HepG2 (cell line): ENCODE measurements at places on chromosomes 11 and 22. TPM values are rescaled to one million over a fixed set of nuclear protein-coding genes. Genes with fewer than 3 reads are reported as not detected.

DNA sequence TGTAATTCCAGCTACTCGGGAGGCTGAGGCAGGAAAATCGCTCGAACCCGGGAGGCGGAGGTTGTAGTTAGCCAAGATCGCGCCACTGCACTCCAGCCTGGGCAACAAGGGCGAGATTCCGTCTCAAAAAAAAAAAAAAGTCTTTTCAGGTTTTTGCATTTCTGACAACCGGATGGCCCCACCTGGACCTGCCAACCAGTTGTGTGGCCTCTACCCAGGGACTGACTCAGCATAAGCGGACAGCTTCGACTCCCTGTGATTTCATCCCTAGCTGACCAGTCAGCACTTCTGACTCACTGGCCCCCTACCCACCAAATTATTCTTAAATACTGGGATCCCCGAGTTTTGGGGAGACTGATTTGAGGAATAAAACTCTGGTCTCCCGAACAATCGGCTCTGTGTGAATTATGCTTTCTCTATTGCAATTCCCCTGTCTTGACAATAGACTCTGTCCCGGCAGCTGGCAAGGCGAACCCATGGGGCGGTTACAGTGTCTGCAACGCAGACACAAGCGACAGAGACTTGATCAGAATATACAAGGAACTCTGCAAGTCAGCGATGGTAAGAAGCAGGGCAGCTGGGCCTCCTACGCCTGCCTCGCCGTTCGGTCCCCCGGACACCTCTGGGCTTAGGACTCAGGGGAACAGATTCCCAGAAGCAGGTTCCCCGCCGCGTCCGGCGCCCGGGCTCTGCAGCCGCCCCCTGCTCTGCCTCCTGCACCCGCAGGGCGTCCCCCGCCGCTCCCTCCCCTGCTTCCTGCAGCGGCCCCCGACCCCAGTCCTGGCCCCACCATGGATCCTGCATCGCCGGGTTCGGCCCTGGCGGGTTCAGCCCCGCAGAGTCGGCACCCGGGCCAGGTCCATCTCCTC is 741 bp upstream of the TALDO1 start:
- H3K36me3 ChIP-seq: no peaks in the 10 kb centered on the region
- no peaks in the 10 kb centered on the region for H3K27me3 ChIP-seq
- peak overlapping the region; percentile 65 for H3K27ac ChIP-seq
- DNase-seq: no peak
- peaks cover 37% of the 10 kb centered on the region for H3K4me1 ChIP-seq

C11orf87 gene
- total RNA-seq: not detected in 2 replicates

DMC1 gene
- total RNA-seq: 0.28 and 0.82 TPM in 2 replicates

DNA sequence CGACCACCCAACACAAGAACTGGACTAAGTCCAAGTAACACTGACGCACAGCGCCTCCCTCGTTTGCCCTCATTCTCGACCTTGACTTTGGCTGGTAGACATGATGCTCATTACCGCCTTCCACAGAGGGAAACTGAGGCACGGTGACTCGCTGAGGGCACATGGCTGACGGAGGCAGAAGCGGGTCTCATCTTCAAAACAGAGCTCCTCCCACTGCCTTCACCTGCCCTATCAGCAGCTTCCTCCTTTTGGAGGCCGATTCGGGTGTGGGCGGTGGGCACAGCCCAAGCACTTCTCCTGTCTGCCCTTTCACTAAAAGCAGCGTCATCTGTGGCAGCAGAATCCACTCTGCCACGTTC is 2.0 kb upstream of the KMT5B start:
- peaks cover 53% of the 10 kb centered on the region for H3K4me1 ChIP-seq
- H3K4me3 ChIP-seq: peak overlapping the region; percentile 59; the same call in 1 of the 2 replicates
- H3K27me3 ChIP-seq: no peaks in the 10 kb centered on the region
- no peak for DNase-seq
- H3K36me3 ChIP-seq: no peaks in the 10 kb centered on the region
- no peak overlapping the region for H3K27ac ChIP-seq

- H3K27me3 ChIP-seq: no peaks in the 10 kb centered on the region
- H3K4me1 ChIP-seq: no peaks in the 10 kb centered on the region
- no peak overlapping the region for H3K27ac ChIP-seq
- DNase-seq: no peak
- no peak overlapping the region for H3K4me3 ChIP-seq
Observed at GRCh38 chr11:132941761-132942160, 590.5 kb downstream of the OPCML start.

IGLL1 gene
- total RNA-seq: not detected in 2 replicates

FAM181B gene
- total RNA-seq: not detected in 2 replicates

DGCR6 gene
- 0.07 TPM in 1 of 2 replicates, not detected in the other for total RNA-seq

DNA sequence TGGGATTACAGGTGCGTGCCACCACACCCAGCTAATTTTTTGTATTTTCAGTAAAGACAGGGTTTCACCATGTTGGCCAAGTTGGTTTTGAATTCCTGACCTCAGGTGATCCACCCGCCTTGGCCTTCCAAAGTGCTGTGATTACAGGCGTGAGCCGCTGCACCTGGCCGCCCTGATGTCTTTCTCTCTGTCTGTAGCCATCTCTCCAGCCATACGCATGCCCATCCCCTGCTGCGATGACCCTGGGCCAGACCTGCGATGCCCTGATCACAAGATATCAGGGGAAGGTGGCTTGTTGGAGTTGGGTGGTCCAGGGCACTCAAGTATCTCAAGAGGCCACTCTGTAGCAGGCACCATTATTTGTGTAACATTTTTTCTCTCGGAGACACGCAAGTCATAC is 54.4 kb upstream of the RBFOX2 start:
- H3K4me1 ChIP-seq: peaks cover 25% of the 10 kb centered on the region
- DNase-seq: no peak
- H3K36me3 ChIP-seq: no peaks in the 10 kb centered on the region
- H3K27ac ChIP-seq: no peak overlapping the region
- H3K27me3 ChIP-seq: no peaks in the 10 kb centered on the region

MYEOV gene
- 0.17 and 0.33 TPM in 2 replicates for total RNA-seq

MUC5AC gene
- not detected in 2 replicates for total RNA-seq

DNA sequence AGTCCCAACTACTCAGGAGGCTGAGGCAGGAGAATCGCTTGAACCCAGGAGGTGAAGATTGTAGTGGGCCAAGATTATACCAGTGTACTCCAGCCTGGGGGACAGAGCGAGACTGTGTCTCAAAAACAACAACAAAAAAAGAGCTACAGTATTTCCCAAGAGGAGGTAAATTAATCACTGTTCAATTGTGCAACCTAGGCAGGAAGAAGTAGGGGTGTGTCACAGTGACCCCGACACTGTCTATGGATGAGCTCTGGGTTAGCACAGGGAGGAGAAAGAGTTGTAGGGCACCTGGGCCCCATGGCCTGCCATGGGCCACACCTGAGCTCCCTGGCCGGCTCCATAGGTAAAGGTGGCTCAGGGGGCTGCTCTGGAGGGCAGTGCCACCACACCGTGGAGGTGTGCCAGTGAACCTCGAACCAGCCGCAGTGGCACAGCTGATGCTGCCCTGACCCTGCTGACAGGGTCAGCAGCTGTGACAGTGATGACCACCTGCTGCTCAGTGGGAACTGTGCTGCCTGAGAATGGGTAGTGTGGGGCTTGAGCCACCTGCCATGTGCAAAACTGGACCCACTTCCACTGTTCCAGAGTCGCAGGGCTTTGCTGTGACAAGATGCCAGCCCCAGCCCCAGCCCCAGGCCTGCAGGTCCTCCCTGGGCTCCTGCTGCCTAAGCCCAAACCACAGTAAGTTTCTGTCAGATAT is 84.0 kb upstream of the PITPNB start:
- no peaks in the 10 kb centered on the region for H3K27me3 ChIP-seq
- H3K4me1 ChIP-seq: no peaks in the 10 kb centered on the region
- H3K4me3 ChIP-seq: no peak overlapping the region
- no peak for DNase-seq

GRCh38 chr11:63903884-63904283 is 13.1 kb downstream of the RCOR2 start:
- H3K27me3 ChIP-seq: no peaks in the 10 kb centered on the region; the same call in 1 of the 2 replicates
- DNase-seq: no peak
- peaks cover 42% of the 10 kb centered on the region for H3K36me3 ChIP-seq
- H3K27ac ChIP-seq: no peak overlapping the region
- no peak overlapping the region for H3K4me3 ChIP-seq
